ENCODE measurements at places on chromosomes 7 and 10. TPM values are rescaled to one million over a fixed set of nuclear protein-coding genes. Genes with fewer than 3 reads are reported as not detected.

Gene KIFBP
- total RNA-seq, result 46.3 TPM

Gene EPO
- not detected for total RNA-seq

Gene STK31
- 0.80 TPM for total RNA-seq

Gene RBM20
- total RNA-seq, result 4.3 TPM

Gene GDF2
- not detected for total RNA-seq

Gene CLEC5A
- not detected for total RNA-seq

Gene CAMK2B
- total RNA-seq, result 0.16 TPM

Gene PKD2L1
- total RNA-seq, result 0.38 TPM

Gene NKX1-2
- total RNA-seq, result not detected

Gene ACSL5
- total RNA-seq, result 0.30 TPM

Gene PPP1R17
- not detected for total RNA-seq

Gene SPDYE2B
- total RNA-seq, result not detected

All from A549 treated with dexamethasone at 1 μM for 4 hours (cell line).